ENCODE measurements at places on chromosomes 13 and 19.

- no peak for DNase-seq
Measured at GRCh38 chr13:75978818-75979217, 342.7 kb downstream of the LMO7 start.

- DNase-seq: no peak
Measured at GRCh38 chr19:45391346-45391745, 13.5 kb downstream of the PPP1R13L start.

- no peak for DNase-seq
Measured at GRCh38 chr19:2610637-2611482, 91.6 kb downstream of the GNG7 start.

GRCh38 chr19:4199699-4200293 lies 17.3 kb downstream of the ANKRD24 start:
- DNase-seq: no peak

- no peak for DNase-seq
Measured at GRCh38 chr13:71457645-71458044, 409.4 kb downstream of the DACH1 start.

DNA sequence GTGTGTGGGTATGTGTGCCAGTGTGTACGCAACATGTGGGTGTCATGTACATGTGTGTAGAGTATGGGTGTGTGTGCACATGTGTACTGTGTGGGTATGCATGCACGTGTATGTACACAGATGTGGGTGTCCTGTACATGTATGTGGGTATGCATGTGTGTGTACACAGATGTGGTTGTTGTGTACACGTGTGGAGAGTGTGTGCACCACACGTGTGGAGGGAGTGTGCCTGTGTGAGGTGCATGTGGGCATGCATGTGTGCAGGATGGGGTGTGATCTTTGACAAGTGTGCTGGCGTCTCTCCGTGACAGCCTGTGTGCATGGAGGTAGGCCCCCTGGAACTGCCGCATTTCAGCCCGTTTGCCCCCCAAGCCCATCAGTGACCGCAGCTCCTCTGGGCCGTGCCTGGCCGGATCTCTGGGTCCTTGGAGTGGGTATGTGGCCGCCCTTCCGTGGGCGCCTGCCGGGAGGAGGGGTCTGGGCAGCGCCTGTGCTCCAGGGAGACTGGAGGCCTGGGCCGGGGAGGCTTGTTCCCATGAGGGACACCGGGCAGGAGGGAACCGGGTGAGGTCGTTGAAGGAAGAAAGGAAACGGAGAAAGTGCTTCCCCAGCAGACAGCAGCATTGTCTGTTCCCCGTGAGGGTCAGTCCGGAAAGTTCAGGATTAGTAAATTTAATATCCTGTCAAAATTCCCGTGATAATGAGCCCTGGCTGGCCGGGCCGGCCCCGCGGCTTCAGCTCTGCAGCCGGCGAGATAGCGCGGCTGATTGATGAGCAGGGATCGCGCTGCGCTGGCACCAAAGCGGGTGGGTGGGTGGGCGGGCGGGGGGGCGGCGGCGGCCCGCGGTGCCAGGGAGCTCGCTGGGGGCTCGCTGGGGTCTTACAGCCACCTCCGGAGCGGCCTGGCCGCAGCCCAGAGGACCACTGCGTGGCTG lies 91.1 kb upstream of the SOX1 start:
- no peak for DNase-seq

DNA sequence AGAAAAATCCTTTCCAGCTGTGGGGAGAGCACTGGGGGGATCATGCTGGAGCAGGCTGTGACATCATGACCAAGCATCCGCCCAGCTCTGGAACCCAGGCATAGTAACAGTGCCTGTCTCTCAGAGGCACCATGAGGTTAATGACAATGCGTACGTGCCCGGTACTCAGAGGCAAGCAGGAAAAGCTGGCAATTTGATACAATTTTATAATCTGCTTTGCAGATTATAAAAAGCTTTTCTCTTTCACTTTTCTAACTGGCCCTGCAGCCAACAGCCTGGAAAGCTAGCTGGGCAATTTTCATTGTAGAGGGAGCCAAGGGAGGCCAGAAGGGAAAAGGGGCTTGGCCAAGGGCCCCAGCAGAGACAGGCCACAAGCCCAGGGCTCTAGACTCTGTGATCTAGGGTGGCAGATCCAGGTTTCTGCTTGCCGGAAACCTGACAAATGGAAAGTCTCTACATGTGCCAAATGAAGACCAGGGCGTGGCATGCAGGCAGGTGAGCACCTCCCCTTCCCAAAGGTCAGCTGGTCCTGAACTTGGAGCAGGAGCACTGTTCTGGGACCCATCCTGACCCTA lies 22.7 kb downstream of the VRK3 start:
- DNase-seq: no peak

GRCh38 chr19:48342841-48343540 lies 17.6 kb downstream of the EMP3 start:
- DNase-seq: no peak

GRCh38 chr19:10118960-10119359 lies 739 bp downstream of the EIF3G start:
- no peak for DNase-seq

DNA sequence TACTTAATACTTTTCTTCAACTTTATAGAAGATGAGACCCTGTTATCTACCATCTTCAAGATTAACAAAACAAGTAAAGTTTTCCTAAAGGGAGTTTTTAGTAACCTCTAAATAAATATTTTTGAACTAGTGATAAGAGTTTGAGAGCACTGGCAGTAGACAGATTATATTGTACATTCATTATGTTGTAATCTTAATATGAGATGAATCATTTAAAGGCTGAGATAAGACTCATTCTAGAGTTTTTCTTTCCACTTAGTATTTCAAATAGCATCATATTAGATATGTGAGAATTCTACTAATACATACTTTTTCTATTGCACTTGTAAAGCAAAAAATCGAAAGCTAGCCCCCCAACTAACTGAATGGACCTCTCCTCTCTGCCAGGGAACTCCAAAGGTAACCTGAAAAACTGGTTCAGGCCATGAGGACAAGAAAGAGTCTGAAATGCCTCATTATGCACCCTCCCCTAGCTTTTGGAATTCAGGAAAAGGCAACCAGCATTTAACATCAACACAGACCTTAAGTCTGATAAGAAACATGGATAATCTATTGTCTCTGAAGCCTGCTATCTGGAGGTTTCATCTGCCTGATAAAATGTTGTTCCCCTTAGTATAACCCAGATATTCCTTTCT lies 875.4 kb upstream of the SLC10A2 start:
- DNase-seq: no peak

- no peak for DNase-seq
Measured at GRCh38 chr19:48798937-48799336, 11.9 kb downstream of the BCAT2 start.

- DNase-seq: no peak
Measured at GRCh38 chr19:42442833-42443232, at the start of gene CXCL17. Gene CXCL17, minus strand, starts transcription at chr19:42442946. Its CDS starts 114 bp downstream, at chr19:42442832.

DNA sequence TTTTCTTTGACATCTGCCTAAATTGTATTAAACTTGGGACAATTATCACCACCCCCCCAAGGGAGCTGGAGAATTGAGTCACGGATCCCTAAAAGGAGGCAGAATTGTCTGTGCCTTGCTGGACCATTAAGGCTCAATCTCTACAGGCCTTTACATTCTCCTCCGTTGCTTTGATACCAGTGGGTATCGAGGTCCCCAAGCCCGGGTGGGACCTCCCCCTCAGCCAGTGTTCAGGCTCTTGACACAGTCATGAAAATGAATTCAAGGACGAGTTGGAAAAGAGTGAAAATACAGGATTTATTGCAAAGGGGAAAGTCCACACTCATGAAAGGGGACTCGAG lies 5.6 kb downstream of the PPP1R15A start:
- DNase-seq: no peak

DNA sequence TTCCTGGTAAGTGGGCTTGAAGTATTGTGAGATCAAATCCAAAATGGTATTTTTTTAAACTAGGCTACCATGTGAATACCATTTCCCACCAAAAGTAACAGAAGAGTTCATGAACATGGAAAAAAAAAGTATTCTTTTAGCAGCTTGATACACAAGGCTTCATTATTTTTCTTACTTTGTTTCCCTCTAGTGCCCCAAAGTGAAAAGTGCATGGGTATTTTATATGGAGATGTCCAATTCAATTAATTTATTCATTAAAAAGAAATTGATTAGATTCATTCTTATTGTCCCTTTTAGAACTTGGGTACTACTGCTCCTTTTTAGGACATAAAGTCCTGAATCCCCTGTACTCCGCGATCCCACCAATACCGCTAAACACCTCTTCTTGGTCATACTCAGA lies 28.6 kb upstream of the SCEL start:
- DNase-seq: no peak

DNA sequence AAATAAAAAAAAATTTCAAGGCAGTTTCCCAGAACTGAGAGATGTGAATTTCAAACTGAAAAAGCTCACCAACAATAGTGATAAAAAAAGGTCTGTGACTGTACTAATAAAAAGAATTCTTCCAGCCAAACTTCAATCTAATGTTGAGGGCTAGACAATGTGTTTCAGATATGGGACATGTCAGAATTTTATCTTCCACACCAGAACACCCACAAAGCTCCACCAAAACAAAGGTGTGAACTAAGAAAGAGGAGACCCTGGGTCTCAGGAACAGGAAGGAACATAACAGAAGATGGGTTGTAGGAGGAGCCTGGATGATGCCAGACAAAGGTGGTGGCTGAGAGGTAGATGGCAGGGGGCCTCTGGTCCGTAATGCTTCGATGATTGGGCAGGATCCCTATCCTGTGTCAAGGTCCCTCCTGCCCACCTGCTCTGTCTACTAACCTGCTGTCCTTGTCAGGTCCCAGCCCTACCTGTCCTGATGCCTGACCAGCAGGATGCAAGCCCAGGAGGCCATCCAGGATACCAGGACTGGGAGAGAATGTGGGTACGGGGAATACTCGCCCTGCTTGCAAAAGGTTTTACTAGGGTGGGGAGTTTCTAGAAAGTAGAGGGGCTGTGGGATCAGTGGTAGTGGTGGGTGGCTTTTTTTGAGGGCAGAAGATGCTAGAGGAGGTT lies 4.5 kb downstream of the MZF1 start:
- no peak for DNase-seq

- no peak for DNase-seq
Measured at GRCh38 chr19:17328517-17329365, 5.9 kb downstream of the ANO8 start.

- DNase-seq: no peak
Measured at GRCh38 chr13:100476963-100477362, 111.6 kb downstream of the GGACT start.

- DNase-seq: no peak
Measured at GRCh38 chr13:23386533-23386932, 47.0 kb downstream of the SACS start.

GRCh38 chr13:105177265-105177900 lies 1358.1 kb downstream of the EFNB2 start:
- DNase-seq: no peak

- DNase-seq: no peak
Measured at GRCh38 chr13:65855242-65855805, 1374.8 kb downstream of the PCDH9 start.

DNA sequence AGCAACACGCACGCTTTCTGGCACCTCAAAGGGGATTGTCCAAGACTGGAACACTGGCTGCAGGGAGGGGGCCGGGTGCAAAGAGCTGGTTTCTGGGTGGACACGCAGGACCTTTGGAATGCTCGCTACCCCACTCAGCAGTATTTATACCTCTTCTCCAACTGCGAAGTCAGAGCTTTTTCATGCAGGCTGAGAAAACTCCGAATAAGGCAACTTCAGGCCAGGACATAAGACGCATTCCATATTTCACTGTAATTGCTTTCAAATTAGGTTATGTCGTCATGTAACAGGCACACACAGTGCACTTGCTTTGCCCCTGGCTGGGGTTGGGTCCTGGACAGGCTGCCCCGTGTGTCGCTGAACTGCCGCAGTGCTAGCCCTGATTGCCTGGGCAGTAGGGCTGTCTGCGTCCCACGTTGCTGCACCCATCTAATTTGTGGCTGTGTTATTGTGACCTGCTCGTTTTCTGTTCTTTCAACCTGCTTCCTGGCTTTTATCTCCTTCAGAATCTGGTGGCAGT lies 44.5 kb downstream of the ACTN4 start:
- no peak for DNase-seq

- DNase-seq: no peak
Measured at GRCh38 chr19:5880604-5881078, 10.3 kb upstream of the FUT5 start.

- DNase-seq: no peak
Measured at GRCh38 chr13:50512474-50513299, 330.8 kb downstream of the DLEU7 start.

Data from left renal cortex interstitium (tissue), 4 donors.